Thoracic aorta (tissue), 2 donors: ENCODE measurements at places on chromosomes 1 and 21.
A peak's percentile ranks its signal among the peaks of the same experiment; 100 is the strongest.

DNA sequence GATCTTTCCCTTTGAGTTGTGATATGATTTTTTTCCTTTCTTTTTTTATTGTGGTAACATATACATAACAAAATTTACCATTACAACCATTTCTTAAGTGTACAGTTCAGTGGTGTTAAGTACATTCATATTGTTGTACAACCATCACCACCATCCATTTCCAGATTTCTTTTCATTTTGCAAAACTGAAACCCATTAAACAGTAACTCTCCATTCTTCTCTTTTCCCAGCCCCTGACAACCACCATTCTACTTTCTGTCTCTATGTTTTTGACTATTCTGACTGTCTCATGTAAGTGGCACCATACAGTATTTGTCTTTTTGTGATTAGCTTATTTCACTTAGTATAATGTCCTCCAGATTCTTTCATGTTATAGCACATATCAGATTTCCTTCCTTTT, 30.3 kb downstream of the CEP350 start:
- no peak for DNase-seq

DNA sequence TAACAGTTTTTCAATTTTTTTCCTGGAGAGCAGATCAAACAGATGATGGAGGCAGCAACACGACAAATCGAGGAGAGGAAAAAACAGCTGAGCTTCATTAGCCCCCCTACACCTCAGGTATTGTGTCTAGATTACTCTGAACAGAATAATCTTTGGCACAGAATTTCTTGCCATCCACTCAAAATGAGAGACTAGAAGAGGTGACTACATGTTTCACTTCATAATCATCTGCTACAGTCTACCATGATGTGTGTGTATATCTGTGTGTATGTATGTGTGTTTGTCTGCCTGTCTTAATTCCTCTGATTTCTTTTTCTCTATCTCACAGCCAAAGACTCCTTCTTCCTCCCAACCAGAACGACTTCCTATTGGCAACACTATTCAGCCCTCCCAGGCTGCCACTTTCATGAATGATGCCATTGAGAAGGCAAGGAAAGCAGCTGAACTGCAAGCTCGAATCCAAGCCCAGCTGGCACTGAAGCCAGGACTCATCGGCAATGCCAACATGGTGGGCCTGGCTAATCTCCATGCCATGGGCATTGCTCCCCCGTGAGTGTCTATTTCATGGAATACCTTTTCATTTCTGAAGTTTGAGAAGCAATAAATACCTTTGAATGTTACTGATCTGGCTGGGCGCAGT, 11.4 kb downstream of the PRPF3 start:
- no peak for DNase-seq

- DNase-seq: peak; percentile 80
Observed at GRCh38 chr1:59730759-59731478, 83.8 kb upstream of the HOOK1 start.

- DNase-seq: peak; percentile 77
Observed at GRCh38 chr1:40877698-40878097, 15.5 kb upstream of the CITED4 start.

DNA sequence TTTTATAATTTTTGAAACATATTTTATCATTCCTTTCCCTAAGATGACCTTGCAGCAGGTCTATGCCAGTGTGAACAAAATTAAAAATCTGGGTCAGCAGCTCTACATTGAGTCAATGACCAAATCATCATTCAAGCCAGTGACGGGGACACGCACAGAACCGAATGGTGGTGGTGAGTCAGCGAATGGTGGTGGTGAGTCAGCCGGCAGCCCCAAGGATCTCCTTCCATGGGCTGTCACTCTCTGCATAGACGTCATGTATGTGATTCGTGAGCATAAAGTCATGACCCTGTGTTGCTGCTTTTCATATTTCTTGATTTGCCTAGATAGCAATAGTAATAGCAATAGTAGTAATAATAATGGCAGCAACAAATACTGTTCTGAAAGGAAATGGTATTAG, 26.3 kb downstream of the PER3 start:
- DNase-seq: no peak

DNA sequence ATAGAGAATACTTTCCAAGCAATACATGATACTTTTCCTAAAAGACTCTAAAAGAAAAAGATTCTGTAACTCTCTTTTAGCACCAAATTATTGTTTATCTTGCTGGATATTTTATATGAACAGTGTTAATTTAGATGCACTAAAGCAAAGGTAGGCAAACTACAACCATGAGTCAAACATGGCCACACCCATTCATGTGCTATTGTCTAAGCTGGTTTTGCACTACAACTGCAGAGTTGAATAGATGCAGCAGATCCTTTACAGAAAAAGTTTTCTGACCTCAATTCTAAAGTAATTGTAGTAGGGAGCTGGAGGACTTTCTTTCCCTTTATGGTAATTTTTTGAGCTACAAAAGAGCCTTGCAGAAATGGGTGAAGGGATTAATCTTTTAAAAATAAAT, 19.4 kb downstream of the BLZF1 start:
- no peak for DNase-seq

DNA sequence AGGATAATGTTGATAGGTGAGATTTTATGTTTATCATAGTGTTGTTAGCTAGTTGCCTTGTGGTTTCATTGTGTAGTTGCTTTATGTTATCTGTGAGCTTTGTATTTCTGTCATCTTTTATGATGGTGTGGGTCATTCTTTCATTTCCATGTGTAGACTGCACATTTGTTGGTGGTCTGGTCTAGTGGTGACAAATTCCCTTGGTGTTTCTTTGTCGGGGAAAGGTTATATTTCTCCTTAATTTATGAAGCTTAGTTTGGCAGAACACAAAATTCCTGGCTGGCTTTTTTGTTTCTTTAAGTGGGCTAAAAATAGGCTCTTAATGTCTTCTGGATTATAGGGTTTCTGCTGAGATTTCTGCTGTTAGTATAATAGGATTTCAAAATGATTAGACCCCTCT, 347.2 kb upstream of the ADAMTS5 start:
- no peak for DNase-seq

GRCh38 chr1:203625628-203626019, 1.0 kb upstream of the ATP2B4 start:
- DNase-seq: no peak

DNA sequence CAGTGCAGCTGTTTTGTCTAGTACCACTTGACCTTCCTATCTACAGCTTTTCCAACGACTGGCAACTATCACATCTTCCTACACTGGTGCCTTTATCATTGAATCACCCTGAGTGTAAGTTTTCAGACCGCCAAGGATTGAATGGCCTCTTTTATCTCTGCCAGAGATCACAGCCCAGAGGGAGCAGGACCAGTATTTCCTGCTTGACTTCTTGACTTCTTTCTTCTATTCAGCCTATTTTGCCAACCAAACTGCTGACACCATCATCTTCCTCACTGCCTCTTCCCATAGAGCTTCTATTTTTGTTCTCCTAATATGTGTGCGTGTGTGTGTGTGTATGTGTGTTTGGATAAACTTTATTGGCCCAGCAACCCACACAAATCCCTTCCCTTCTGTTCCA, 53.8 kb downstream of the SERBP1 start:
- DNase-seq: no peak

GRCh38 chr1:18557621-18558465, 72.8 kb upstream of the PAX7 start:
- DNase-seq: no peak

- no peak for DNase-seq
Observed at GRCh38 chr1:178706432-178706831, 18.6 kb upstream of the RALGPS2 start.

GRCh38 chr1:179785031-179785431, 41.9 kb downstream of the FAM163A start:
- no peak for DNase-seq

- no peak for DNase-seq
Observed at GRCh38 chr1:247822060-247822459, 1.9 kb downstream of the OR14A16 start.

DNA sequence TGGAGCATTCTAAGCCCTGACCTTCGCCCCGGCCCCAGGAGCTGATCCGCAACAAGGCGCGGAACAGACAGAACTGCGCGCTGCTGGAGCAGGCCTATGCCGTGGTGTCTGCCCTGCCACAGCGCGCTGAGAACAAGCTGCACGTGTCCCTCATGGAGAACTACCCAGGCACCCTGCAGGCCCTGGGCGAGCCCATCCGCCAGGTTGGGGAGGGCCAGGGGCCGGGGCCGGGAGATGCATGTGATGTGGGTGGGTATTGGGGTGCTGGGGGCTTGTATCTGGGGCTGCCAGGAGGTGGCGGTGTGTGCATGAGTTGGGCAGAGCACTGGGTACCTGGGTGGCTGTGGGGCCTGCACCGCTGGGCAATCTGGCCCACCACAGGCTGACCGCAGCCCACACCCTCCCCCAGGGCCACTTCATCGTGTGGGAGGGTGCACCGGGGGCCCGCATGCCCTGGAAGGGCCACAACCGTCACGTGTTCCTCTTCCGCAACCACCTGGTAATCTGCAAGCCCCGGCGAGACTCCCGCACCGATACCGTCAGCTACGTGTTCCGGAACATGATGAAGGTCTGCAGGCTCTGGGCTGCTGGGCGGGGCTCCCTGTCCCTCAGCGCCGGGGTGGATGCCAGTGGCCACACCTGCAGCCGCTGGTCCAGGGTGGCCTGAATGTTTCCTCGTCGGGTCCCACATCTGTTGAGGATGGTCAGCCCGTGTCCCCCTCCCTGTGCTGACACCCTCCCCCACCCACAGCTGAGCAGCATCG, 65.8 kb downstream of the TRIM11 start:
- DNase-seq: no peak

DNA sequence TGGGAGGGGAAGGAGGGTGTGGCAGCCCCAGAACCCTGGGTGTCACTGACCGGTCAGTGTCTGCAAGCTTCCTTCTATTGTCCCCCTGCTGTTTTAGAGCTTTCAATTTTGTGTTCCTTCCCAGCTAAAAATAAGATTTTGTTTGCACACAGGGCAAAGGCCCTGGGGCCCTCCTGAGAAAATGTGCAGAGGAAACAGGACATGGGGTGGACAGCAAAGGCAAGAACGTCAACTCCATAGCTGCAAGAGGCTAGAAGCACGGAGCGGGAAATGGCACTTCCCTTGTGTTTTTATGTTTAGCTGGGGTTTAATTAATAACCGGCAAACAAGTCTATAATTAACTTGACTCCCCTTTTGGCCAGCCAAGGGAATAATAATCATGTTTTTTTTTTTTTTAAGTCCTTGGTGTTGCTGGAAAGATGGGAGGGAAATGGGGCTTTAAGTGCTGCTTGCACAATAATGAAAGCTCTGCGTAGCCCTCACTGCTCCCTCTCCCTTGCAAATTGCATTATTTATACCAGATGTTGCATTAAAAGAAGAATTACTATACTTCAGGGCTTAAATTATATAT, 261.4 kb upstream of the USP24 start:
- no peak for DNase-seq

DNA sequence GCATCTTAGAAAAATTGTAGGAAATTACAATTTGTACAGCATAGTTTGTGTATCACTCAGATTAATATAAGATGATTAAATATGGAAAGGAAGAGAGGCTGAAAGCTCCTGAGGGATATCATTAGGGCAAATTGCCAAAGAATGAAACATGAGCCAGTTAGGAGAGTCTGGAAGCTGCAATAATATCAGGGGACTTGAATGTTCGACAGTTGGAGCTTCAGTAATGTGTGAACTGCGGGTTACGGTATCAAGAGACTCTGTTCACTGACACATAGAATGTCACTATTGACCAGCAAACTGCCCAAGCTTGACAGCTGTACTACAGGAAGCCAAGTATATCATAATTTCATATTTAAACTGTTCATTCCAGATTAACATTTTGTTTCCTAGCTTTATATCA, 157.2 kb downstream of the DENND1B start:
- no peak for DNase-seq

DNA sequence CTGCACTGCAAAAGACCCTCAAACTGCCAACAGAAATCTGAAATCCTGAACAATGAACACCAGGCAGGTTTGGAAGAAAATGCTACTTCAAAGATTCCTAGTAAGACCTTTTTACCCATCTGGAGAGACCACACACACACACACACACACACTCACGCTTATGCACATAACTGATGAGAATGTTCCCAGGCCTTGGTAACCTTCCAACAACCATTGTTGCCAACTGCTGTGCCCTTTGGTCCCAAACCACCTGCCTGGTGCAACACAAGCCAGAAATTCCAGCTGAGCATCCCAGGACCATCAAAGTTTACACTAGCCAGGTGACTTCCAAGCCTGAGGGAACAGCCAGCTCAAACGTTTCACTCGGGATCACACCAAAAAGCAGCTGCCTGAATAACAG, 56.9 kb downstream of the SEC16B start:
- no peak for DNase-seq

- DNase-seq: no peak
Observed at GRCh38 chr1:246794828-246795671, 70.8 kb downstream of the SCCPDH start.

DNA sequence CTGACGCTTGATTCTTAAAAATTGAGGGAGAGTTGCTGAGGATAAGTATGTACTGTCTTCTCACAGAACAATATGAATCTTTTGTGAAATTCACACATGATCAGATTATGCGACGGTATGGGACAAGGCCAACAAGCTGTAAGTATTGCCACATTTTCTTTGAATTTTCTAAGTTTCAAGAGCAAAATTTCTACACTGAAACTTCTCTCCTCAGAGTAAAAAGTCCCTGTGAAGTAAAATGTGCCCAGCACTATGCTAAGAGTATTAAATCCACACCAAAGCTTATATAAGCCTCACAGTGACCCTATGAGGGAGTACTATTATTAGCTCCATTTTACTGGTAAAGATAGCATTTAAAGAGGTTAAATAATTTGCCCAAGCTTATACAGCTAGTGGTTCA, 12.2 kb downstream of the AKIRIN1 start:
- no peak for DNase-seq

- DNase-seq: no peak
Observed at GRCh38 chr1:111236379-111236778, 8.9 kb downstream of the CHI3L2 start.

DNA sequence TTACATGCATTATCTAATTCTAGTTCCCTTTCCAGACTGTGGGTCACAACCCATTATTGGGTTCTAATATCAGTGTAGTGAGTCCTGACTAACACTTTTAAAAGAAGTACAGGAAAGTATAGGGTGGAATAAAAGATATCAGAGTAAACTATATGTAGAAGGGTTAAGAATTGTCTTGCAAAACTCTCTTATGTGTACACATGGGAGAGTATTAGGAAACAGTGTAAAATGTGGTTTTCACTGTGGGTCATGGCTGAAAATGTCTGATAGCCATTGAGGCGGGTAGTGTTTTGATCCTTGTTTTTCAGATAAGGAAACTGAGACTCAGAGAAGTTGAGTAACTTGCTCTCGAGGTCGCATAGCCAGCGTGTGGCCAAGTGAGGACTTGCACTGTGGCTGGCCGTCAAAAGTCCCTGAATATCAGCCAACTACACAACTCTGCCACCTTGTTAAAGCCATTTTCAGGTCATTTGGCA, 18.5 kb upstream of the MTARC1 start:
- no peak for DNase-seq

GRCh38 chr1:234737967-234738314, 128.0 kb upstream of the IRF2BP2 start:
- DNase-seq: no peak
